Stimulated activated CD8-positive, alpha-beta memory T cell treated with anti-CD3 and anti-CD28 coated beads, Interleukin-15, amount 100 ng/mL, for 48 hours (primary cell): ENCODE measurements at places on chromosomes 13 and 19.

DNA sequence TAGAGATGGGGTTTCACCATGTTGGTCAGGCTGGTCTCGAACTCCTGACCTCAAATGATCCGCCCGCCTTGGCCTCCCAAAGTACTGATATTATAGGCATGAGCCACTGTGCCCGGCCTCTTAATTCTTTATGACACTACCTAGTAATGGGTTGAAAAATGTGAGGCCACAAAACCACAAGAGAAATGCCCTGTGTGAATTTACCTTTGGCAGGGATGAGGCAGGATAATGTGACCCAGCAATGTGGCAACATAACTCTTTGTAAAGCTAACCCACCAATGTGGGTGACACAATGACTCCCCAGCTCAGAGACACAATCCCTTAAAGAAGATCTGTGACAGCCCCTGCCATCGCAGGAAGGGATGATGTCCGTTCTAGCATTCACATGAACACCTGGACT, 533.1 kb downstream of the KLF5 start:
- no peak for DNase-seq

DNA sequence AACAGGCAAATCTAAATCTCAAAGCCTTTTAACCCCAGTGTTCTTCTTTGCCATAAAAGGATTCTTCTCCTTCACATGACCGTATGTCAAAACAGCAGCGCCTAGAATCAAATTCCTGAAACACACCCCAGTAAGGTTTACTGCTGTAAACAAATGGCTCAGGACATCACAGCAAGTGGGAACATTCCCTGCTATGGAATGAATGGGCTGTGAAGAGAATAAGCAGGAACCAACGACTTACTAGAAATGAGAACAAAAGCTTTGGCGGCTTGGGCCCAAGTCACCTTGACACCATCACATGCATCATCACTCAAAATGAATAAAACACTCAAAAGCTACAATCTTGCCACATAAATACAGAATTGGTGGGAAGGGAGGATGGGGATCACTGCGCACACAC, 80.4 kb upstream of the SPATA13 start:
- DNase-seq: no peak

GRCh38 chr19:48867746-48868113, 687 bp downstream of the PLEKHA4 start:
- DNase-seq: no peak

DNA sequence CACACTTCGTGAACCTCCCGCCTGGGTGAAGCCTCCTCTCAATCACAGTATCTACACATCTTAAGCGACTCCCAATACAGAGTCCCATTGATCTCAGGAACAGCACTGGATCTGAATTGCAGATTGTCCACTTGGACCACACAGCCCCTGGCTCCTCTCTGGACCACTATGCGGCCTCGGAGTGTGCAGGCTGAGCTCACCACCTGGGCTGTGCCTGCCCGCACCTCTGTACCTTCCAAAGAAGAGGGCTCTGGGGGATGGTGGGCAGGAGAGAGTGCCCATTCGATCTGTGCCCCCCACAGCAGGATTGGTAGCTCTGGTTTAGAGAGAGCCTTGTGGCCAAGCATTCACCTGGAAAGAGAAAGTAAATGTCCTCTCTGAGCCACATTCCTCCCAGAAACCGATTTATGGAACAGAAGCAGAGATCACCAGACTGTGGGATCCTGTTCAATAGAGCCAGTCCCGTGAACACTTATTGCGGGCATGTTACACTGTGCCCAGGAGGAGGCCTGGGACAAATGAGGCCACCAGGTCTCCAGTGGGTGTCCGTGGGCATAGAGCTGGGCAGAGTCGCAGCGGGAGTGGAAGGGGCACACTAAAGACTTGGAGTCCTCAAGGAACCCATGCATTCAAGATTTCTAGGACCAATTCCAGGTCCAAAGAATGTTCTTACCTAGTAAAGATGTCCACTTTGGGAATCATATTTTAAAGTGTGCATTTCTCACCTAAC, 141.6 kb upstream of the SOX1 start:
- no peak for DNase-seq

- DNase-seq: no peak
These were observed 23.4 kb downstream of the RASL11A start for GRCh38 chr13:27293873-27294515.

- DNase-seq: no peak
These were observed 63.2 kb downstream of the CCDC70 start for GRCh38 chr13:51924756-51925544.

GRCh38 chr13:35884211-35884760, 246.9 kb downstream of the DCLK1 start:
- no peak for DNase-seq

- no peak for DNase-seq
These were observed 179.8 kb downstream of the RBM26 start for GRCh38 chr13:79226250-79226649.

DNA sequence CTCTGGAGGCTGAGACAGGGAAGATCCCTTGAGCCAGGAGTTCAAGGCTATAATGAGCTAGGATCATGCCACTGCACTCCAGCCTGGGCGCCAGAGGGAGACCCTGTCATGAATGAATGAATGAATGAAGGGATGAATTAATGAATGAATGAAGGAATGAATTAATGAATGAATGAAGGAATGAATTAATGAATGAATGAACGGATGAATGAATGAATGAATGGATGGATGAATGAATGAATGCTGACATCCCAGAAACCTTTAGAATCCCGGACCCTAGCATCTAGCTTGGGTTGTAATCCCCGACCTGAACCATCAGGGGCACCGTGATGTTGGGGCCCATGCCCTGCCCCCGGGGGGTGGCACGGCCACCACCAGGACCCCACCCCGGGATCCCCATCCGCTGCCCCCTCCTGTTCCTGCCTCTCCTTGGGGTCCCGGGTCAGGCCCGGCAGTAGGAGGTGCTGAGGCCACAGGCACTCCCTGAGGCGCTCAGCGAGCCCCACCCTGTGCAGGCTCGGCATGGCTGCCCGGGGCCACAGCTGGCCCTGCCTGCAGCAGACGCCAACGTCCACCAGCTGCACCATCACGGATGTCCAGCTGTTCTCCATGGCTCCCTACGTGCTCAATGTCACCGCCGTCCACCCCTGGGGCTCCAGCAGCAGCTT, 3.4 kb downstream of the EBI3 start:
- no peak for DNase-seq

- no peak for DNase-seq
These were observed 162.0 kb downstream of the TM9SF2 start for GRCh38 chr13:99663185-99663825.

- no peak for DNase-seq
These were observed 6.1 kb upstream of the KANK2 start for GRCh38 chr19:11203194-11204075.

- DNase-seq: no peak
These were observed 126.3 kb upstream of the SLC7A1 start for GRCh38 chr13:29721766-29722165.

DNA sequence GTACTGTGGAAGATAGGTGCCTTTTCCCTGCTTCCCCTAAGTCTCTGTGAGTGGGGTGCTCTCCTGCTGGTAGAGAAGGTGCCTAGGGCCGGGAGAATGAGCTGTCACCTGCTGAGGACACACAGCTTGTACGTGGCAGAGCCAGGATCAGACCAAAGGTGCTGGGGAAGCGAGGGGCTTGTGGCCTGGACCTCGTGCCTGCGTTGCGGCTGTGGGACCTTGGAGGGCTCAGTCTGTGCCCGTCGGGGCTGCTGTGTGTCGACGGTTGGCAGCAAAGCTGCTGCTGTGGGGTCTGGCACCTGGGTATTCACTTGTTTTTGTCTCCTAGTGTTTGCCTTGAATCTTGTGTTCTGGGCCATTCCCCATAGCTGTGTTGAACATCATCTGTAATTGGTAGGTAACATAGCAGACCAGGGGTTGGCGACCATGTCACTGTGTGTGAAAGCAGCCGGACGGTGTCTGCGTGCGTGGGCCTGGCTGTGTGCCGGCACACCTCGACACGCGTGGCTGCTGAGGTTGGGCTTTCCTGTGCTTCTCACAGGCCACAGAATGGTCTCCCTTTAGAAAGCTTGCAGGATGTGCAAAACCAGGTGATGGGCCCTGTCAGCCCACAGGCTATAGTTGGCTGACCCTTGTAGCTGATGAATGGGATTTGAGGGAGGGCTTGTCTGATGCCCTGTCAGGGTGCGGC, 9.2 kb downstream of the U2AF2 start:
- DNase-seq: no peak

DNA sequence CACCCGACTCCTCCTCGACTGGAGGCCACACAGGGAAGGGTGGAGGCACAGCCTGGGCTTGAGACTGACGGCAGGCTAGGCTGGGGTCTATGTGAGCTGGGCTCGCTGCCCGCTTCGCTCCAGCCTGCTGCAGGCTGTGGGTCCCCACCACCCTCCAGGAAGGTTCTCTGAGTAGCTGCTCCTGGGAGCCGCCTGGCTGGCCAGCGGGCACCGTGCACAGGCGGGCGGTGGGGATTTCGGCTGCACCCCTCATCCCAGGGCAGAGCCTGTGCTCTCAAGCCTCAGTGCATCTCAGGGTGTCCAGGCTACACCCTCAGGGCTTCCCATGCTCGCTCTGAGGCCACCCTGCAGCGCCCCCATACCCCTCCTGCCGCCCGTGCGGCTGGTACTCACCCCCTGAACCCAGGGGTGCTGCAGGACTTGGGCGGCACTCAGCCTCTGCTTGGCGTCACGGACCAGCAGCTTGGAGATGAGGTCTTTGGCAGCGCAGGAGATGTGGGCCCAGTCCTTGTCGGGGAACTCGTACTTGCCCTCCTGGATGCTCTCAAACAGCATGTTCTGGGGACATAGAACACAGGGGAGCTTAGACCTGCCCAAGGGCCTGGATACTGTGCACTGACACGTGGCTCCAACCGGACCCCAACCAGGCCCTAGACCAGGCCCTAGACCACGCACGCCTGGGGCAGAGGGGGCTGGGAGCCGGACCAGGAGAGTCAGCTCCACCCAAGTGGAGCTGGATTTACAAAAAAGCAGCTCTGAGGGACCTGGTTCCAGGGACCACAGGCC, 10.2 kb downstream of the MKNK2 start:
- DNase-seq: no peak

DNA sequence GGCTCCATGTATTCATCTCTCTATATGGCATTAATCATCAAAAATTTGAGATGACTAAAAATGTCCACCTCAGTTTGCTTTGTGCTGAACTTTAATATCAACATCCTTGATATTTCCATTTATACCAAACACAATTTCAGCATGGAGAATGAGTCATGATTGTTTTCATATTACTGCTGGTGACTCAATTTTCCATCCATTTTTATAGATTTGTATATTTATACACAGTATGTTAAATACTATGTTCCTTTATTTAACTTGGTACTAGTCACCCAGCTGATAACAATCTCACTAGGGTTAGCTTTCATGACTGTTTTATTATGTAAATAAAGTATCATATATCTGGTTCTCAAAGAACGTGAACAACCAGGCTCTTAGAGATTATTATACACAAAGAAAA, 1255.1 kb downstream of the SLITRK1 start:
- DNase-seq: no peak

DNA sequence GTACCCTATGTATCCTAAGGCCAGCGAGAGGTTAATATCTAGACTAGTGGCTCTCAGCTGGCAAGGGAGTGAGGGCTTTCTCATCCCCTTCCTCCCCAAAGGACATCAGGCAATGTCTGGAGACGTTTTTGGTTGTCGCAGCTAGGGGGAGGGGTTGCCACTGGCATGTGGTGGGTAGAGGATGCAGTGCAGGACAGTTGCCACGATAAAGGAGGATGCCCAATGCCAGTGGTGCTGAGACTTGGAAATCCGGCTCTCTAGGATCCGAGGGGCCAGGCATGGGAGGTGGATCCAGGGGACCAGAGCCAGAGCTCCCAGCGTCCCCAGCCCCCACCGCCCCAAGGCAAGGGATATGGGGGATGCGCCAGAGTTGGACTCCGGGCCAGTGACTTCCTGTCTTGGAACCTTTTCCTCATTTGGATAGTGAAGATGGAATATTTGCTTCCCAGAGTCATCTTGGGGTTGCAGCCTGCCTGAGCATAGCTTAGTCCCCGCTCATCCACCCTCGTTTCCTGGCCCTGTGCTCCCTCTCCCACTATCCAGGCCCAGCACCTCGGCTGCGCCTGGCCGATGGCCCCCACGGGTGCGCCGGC, 4.9 kb downstream of the SSC5D start:
- no peak for DNase-seq

- no peak for DNase-seq
These were observed 27.1 kb downstream of the TSSK6 start for GRCh38 chr19:19487950-19488874.

DNA sequence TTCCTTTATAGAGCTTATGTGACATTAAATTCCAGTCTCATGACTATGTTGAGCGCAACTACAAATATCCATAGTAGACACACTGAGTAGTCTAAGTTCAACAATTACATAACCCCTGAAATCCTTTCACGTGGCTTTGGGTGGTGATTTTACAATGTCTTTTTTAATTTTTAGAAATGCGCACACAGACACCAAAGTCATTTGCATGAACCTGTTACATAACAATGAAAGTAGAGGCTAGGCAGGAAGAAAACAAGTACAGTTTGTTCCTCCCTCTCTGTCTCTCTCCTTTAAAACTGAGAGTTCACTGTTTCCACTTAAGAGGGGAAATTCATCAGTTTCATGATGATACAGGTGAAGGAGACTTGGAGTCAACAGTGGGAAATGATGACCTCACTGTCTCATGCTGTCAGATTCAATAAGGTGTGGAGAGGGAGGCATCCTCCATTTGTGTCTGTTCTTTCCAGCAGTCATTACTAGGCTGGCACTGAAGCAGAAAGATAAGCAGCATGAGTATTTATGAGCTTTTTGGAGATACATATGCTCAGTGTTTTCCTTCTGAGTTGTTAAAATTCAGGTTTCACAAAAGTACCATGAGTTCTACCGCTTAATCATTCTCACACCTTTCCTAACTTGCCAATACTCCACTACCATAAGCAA, 201.8 kb downstream of the LHFPL6 start:
- no peak for DNase-seq

DNA sequence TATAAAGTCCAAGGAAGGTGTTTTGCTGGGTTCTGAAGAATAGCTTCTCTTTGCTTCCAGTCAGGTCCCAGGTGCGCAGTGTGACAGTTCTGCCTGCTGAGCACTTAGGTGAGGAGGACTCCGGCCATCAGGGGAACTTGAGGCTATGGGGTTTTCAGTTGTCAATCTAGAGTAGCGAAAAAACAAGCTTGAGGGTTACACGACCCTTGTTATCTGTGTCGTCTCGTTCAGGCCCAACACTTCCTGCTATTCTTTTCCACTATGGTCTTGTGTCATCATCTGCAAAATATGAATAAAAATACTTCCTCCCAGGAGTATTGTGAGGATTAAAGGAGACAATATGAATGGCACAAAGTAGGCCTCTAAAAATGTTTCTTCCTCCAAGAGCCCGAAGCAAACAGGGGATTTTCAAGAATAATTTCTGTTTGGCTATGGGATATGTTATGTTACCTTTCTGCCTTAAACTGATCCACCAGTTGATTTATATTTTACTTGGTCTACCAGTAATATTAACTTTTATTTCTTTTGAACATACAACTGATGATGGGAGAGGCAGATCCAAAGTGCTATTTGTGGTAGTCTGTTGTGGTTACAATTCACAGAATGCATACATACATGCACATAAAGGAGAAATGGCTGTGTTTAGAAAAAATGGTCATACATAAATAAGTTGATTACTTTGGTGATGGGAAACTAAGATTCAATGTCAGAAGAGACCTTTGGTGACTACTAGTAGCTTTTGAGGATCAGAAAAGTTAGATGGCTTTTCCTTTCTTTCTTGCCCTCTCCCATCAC, 40.5 kb upstream of the RCBTB2 start:
- no peak for DNase-seq
